ENCODE measurements at places on chromosomes 11 and 22.

DNA sequence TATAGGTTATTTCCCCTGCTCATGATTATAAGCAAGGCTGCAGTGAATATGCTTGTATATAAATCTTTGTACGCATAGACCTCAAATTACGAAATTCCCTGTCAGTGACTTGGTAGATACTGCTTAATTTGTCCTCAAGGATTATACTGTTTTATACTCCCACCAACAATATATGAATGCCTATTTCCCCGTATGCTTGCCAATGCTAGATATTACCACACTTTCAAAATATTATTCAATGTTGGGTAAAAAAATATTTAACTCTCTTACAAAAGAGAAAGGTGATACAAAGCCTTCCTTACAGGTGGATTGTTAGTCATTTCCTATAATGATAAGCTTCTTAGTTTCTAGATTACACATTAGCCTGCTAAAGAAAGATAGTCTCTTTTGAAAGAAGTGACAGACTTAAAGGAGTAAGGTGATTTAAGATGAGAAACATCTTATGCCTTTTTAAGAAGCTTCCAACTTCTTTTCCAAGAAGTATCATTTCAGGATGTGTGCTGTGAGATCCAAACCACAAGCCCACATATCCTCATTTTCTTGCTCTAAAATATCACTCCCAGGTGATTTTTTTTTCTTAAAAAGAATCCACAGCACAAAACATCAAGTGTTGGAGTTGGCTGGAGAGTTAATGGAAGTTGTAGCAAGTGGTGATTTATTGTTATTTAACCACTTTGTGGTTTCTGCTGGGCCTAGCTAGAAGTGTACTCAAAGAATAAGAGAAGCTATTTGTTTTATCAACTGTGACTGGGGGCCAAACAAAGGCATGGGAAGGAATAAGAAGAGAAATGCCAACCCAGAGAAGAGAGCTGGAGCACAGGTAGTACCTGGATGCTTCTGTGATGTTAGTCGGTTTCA lies 59.2 kb downstream of the BARX2 start:
- no peak for DNase-seq

GRCh38 chr11:45215098-45215865 lies 68.8 kb downstream of the PRDM11 start:
- DNase-seq = no peak

GRCh38 chr11:65433657-65434056 lies 11.1 kb downstream of the NEAT1 start:
- no peak for DNase-seq

- no peak for DNase-seq
Measured at GRCh38 chr11:110948112-110948511, 235.9 kb upstream of the ARHGAP20 start.

All from endothelial cell of umbilical vein (primary cell).